ENCODE measurements at places on chromosomes 3 and 15.

GRCh38 chr3:188798556-188799145 lies 373.1 kb upstream of the TPRG1 start:
- DNase-seq: no peak

DNA sequence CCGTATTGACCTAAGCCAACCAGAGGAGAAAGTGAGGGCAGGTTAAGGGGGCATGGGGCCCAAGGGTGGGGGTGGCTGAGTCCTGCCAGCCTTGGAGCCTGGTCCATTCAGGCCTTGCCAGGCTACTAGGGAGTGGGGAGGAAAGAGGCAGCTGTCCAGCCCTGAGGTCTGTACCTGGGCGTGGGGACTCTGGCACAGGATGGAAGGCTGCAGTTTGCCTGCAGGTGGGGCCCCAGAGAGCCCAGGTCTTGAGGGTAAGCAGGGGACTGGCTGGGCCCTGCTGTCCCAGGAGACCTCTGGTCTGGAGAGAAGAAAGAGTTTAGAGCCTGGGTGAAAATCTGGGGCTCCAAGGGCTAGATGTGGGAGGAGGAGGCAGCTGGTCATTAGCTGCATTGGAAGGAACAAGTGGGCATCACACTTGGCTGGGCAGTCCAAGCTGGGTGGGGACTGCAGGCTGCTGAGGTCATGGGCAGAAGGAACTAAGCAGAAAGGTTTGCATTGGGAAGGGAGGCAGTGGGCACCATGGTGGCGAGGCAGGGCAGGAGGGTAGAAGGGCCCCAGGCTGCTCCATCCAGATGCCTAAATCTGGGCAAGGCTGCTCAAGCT lies 108.4 kb downstream of the OXNAD1 start:
- no peak for DNase-seq

DNA sequence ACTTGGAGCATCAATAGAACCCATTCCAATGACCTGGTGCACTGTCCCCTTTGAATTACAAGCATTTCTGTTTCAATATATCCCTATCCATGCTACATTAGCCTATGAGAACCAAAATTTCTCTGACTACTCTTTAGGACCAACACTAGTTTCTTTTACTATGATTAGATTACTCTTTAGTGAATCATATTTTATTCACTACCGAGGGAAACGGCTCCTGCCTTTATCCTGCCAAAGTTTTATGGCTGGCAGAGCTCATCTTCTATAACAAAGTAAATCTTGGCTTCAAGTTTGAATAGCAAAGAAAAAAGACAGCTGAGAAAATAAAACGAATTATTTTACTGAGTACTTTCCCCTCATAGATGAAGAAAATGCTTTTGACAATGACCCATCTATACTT lies 120.9 kb downstream of the SLC9A9 start:
- DNase-seq: no peak

DNA sequence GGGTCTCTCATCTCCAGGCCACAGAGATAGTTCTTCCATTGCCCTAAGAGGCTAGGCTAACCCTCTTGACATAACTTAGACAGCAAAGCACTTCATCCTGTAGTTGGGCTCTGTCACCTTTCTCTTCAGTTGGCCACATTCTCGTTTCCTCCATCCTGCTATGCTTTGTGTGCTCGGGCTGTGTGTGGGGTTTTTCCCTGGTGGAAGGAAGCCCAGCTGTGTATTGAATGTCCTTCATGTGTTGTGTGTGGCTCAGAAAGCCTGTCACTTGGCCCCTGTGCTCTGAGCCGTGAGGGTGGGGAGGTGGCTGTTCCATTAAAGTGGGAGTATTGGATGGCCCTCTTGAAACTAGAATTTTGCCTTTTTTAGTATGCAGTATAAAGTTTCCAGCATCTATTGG lies 8.8 kb upstream of the EXOG start:
- no peak for DNase-seq

DNA sequence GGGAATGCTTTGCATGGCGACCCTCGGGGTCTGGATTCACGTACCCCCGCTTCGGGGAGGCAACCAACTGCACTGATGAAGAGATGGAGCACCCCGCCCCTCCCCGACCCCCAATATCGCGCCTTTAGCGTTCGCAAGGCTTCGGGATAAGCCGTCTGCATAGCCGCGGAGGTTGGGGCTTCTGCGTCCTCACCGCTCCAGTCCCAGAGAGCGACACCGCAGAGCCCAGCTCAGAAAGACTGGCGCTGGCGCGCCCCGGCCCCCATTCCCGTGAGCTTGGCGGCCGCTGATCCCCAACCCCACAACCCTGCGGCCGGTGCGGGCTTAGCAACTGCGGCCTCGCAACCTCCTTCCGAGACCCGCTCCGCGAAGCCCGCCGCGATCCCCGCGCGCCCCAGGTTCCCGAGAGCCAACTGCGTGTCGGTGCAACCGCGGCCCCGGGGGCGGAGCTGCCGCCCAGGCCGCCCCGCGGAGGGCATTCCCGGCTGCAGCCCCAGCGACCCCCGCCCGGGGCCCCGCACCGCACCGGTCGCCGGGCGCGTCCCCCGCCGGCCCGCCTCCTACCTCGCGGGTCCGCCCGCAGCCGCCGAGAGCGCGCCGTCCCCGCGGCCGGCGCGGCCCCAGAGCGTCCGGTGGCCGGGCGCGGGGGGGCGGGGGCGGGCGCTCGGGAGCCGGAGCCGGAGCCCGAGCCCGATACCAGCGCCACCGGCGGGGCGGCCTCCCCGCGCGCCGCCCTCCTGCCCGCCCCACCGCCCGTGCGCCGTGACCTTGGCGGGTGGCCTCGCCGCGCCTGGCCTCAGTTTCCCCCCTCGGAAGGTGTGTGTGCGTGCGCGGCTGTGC lies 79.5 kb downstream of the IQSEC1 start:
- DNase-seq: peak; percentile 29

GRCh38 chr3:195873281-195873887 lies 35.0 kb downstream of the TNK2 start:
- no peak for DNase-seq

DNA sequence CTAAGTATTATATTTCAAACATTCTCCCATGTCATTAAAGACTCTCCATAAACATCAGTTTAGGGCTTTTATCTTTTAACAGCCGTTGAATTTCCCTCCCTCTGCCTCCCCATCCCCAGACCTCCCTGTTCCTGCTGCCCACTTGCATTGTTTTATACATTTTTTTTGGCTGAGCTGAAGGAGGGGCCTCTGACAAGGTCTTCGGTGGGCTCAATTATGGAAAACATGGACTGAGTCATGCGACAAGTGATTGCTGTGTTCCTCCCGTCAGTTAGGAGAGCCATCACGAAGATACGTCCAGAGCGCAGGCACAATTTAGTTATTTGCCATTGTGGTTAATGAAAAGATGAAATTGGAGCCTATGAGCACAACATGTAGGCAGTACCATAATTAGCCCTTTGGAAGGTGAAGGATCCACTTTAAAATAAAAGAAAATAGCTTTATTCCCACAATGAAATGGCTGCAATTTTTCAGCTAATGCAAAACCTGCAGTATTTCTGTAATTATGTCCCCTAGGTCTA lies 12.0 kb upstream of the NMNAT3 start:
- DNase-seq: no peak

GRCh38 chr15:25673972-25674371 lies 189.2 kb downstream of the ATP10A start:
- DNase-seq: no peak

DNA sequence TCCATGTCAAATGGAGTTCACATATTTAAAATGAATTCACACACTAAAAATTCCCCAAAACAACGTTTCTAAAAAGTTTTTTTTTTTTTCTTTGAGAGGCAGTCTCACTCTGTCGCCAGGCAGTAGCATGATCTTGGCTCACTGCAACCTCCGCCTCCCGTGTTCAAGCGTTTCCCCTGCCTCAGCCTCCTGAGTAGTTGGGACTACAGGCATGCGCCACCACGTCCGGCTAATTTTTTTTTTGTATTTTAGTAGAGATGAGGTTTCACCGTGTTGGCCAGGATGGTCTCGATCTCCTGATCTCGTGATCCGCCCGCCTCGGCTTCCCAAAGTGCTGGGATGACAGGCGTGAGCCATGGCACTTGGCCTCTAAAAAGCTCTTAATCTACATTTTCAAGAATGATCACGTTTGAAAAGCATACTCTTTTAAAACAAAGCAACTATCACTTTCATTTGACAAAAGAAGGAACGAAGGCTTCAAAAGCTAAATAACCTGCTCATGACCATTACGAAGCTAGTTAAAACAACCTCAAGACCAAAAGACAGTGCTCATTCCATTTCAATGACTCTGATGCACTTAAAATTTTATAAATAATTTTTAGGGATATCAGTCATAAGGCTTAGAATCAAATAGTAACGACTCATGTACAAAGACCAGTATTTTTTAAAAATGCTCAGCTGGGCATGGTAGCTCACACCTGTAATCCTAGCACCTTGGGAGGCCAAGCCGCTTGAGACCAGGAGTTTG lies 5.5 kb downstream of the UBE3A start:
- DNase-seq: no peak

DNA sequence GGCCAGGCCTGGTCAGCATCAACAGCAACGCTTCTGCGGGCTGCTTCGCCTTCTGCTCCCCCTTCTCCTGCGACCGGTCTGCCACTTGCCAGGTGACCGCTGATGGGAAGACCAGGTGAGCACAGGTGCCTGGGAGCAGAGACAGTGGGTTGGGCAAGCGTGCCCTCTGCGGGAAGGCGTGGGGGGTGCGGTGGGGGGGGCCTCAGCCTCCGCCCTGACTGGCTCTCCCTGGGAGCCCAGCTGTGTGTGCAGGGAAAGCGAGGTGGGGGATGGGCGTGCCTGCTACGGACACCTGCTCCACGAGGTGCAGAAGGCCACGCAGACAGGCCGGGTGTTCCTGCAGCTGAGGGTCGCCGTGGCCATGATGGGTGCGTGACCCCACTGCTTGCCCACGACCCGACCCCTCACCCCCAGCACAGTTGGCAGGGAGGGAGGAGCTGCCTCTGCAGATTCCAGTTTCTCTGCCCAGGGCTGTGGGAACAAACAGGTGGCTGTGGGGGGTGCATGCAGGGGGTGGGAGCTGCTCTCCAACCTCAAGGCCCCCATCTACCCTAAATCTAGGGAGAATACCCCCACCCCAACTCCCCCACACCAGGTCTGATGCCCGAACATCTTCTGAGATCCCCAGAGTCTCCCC lies 8.8 kb downstream of the STAB1 start:
- no peak for DNase-seq

DNA sequence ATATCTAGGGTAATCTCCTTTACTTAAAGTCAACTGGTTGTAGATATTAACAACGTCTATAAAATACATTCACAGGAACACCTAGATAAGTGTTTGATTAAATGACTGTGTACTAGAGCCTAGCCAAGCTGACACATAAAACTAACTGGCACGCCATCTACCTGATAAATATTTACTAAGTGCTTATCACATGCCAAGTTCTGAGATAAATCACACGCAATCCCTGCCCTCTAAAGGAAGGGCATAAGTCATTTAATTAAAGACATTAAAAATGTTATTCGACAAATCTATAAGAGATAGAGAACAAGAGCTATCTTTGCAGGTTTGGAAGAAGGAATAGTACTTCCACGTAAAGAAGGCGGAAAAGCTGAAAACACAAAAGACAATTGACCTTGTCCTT lies 11.1 kb upstream of the MB21D2 start:
- DNase-seq: no peak

- DNase-seq: no peak
Measured at GRCh38 chr15:99054892-99055291, 47.3 kb upstream of the PGPEP1L start.

DNA sequence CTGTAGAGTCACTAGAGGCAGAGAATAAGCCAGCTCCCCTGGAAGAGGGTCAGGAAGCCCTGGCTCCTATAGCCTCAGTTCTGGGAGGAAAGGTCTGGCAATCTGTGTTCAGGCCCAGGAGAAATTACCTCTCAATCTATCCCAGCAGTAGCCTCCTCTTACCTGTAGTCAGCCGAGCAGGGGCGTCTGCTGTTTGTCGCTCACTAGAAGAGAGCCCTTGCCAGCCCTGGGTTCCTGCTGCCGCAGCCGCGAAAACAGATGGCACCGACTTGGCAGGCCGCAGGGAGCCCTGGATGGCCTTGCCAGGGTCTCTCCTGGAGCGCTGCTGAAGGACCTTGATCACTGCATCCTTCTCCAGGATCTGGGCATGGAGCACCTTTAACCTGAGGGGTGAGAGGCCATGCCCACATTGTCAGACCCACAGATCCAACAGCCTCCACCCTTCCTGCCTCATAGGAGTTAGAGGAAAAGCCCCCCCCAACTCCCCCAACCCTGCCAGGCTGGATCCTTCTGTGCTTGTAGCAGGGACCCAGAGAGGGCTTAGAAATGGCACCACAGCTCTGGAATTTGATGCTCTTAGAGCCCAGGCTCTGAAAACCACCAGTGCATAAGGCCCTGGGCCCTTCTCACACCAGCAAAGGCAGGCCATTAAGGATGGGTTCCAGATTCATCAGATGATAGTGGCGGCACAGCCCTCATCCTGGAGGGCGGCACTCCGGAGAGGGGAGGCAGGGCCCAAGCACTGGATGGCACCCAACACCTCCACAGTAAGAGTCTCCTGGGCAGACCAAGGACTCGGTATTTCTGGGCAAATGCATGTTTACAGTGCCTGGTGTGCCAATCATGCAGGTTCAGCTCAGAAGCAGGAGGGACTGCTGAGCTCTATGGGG lies 14.9 kb downstream of the AMOTL2 start:
- DNase-seq: no peak

DNA sequence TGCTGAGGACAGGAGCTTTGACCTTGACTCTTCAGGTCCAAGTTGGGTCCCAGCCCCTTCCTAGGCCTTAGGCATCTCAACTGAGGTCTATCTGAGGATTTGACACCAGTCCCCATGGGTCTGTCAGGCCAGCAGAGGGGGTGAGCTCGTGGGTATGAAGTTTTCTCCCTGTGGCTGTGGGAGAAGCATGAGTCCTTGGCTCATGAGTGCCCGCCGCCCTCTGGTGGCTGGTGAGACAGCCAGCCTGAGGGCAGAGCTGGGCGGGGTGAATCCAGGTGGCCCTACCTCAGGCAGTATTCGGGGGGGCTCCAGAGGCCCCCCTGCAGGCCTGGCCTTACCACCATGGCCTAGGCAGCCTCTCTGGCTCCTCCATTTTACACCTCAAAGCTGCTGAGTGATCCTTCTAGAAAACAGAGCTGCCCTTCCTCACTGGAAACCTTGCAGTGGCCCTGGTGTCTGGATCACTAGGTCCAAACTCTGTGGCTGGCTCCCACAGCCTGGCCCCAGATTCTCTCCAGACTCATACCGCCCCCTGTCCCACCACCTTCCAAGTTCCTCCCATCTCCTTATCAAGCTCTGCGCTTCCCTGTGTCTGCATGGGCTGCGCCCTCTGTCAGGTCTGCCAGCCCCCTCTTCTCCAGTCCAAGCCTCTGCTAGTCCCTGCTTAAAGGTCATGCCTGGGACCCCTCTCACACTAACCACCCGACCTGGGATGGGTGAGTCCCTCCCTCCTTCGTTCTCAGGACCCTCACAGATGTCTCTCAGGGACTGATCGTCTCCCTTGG lies 16.1 kb downstream of the SH2D7 start:
- DNase-seq: peak; percentile 88

- DNase-seq: no peak
Measured at GRCh38 chr15:38860253-38860652, 295.6 kb upstream of the RASGRP1 start.

- no peak for DNase-seq
Measured at GRCh38 chr3:111735243-111735758, 123.8 kb upstream of the PHLDB2 start.

GRCh38 chr3:134900482-134900881 lies 105.4 kb downstream of the EPHB1 start:
- DNase-seq: no peak
